ENCODE measurements at places on chromosomes 16 and 17.
A peak's percentile ranks its signal among the peaks of the same experiment; 100 is the strongest.

DNA sequence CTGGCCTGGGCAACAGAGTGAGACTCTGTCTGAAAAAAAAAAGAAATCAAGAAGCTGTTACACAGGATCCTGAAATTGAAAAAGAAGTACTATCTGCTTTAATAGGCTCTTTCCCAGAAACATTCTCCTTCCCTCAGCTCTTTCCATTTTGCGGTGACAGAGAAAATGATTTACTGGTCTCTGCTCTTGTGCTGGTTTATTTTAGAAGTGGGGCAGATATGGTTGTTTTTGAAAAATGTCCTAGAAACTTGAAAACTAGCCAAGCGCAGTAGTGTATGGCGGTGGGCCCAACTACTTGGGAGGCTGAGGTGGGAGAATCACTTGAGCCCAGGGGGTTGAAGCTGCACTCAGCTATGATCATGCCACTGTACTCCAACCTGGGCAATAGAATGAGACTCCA is 28.8 kb upstream of the TANGO6 start:
- no peak for DNase-seq

DNA sequence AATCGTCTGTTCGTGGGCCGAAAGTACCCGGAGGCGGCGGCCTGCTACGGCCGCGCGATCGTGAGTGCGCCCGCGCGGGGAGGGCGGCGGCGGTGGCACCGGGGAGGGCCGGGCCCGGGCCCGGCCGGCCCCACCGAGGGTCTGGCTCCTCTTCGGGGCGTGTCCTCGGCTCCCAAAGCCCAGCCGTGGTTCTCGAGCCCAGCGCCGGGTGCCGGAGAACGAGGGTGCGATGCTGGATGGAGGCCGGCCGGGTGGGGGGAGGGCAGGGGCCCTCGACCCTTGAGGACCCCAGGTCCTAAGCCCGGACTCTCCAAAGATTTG is 375 bp downstream of the STUB1 start:
- no peak for DNase-seq

- DNase-seq = no peak
These were observed 13.9 kb downstream of the KIFC3 start for GRCh38 chr16:57788252-57788841.

DNA sequence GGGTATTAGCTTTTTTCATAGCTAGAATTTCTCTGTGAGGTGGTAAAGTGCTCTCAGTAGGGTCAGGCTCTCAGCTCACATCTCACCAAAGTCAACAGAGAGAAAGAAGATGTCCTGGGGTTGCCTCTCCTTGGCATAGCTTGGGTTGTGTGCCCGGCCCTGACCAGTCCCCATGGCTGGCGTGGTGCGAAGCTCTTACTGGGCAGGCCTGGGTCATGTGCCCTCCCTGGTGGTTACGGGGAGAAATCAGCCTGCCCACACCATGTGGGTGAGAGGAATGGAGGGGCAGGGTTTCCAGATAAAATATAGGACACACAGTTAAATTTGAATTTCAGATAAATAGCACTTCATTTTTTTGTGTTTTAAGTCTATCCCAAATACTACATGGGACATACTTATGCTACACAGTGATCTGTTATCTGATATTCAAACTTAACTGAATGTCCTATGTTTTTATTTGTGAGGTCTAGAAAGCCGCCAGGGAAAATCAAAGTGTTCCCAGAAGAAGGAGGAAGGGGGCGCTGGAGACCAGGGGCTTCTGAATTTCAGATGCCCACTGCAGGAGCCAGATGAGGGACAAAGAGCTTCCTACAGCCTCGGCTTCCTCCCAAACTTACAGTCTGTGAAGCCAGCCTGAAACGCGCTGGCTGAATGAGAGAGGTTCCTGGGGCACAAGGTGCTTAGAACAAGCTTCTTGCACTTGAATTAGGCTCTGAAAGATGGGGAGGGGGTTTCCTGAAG is 45.4 kb downstream of the NKD1 start:
- DNase-seq = no peak

DNA sequence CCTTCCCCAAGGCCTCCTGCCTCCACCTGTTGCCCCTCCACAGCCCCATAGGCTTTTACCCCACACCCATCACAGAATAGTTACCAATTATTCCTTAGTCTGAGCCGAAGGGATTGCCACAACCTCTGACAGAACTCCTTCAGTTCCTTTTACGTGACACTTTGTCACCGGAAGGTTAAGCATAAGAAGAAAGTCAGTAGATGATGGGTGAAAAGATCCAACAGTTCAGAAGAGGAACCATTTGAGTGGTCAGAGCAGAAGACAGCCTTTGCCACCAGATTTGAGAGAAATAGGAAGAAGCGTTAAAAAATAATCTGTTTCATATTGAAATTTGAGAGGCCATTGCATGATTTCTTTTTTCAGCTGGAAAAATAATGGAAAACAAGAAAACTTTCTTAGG is 1.2 kb downstream of the SRR start:
- DNase-seq = no peak

GRCh38 chr16:75317532-75317931 is 66.1 kb upstream of the BCAR1 start:
- DNase-seq = no peak

DNA sequence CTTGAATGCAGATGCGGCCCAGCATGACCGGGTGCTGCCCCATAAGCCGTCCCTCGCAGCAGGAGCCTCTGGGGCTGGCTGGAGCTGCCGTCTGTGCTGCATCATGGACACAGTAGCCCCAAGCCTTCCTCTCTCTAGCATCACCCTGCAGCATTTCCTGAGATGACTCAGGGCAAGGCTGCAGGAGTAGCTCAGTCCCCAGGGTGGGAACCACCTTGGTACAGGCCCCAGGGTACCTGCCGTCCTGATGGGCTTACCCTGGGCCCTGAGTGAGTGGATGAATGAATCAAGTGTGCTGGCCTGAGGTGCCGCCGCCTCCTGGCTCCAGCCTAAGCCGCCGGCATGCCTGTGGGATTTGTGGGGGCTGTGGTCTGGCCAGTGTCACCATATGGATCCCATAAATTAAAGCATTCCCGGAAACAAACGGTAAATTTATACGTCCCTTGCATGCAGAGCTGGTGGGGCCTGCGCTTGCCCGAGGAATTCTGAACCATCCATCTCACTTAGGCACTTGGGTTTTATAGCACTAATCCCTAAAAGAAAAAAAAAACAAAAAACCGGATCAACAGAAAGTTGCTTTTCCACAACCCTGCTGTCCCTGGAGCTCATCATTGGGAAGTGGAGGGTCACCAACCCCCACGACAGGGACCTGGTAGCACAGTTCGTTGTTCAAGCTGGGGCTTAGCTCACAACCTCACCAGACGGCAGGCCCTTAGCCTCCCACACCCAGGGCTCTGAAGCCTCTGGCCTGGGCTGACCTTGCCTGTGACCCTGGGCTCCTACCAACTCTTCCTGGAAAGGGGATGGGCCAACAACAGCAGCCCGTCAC is 242.6 kb upstream of the CIBAR2 start:
- DNase-seq = peak; percentile 57

- no peak for DNase-seq
These were observed 2.8 kb downstream of the WDR81 start for GRCh38 chr17:1727258-1727789.

DNA sequence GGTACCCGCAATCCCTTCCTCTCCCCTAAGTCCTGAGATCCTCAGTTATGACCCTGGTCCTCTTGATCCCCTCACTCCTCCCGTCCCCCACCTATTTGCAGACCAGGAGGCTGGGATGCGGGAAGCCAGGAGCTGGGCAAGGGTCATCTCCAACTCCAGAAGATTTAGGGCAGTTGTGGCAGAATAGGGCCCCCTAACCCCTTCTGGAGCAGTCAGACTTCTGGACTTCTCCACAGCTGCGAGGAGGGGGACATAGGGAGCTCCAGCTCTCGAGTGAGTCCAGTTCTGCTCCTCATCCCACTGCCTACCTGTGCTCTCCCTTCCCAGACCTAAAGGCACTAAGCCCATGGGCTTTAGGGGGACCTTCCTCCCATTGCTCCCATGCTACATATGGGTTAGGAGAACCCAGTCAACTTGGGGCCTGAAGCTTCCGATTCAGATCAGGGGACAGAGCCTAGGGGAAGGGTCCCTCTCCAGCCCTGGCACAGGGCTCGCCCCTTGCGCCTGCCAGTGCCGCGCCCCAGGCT is 1.3 kb downstream of the WNK4 start:
- DNase-seq = no peak

DNA sequence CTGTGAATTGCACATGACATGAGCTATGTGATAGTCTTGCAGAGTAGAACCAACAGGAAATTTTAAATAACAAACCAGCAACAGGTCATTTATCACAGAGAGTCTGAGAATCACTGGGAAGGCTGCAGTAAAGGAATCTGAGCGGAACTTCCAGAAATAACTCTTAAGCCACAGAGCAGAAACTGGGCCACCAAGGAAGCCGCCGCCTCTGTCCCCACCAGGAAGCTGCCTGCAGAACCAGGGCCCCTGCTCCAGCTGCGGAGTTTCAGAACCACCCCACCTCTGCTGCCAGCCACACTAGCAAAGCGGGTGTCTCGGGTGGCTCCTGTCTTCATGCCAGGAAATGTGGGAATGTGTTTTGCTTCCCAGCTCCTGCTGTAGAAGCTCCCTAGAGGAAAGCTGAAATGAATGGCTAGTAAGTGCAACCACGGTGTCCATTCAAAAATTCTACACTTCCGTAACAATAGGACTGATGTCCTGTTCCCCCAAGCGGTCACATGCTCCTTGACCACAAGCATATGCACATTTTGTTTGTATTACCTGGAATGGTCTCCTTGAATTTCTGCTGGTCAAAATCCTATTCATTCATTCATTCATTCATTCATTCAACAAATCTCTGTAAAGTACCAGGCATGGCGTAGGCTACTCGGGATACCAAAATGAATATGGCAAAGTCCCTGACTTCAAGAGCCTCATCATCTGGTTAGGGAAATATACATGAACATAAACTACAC is 7.7 kb upstream of the ITPRIPL2 start:
- no peak for DNase-seq

DNA sequence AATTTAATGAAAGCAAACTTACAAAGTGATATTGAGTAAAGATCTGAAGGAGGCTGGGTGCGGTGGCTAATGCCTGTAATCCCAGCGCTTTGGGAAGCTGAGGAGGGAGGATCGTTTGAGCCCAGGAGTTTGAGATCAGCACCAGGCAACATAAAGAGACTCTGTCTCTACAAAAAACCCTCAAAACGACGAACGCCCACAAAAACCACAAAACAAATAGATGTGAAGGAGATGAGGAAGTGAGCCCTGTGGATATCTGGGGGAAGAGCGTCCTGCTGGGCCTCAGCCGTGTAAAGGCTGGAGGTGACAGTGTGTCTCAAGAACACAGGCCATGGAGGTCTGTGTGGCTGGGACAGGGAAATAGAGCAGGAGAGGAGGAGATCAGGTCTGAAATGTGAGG is 68.8 kb downstream of the ITFG1 start:
- peak; percentile 58 for DNase-seq

DNA sequence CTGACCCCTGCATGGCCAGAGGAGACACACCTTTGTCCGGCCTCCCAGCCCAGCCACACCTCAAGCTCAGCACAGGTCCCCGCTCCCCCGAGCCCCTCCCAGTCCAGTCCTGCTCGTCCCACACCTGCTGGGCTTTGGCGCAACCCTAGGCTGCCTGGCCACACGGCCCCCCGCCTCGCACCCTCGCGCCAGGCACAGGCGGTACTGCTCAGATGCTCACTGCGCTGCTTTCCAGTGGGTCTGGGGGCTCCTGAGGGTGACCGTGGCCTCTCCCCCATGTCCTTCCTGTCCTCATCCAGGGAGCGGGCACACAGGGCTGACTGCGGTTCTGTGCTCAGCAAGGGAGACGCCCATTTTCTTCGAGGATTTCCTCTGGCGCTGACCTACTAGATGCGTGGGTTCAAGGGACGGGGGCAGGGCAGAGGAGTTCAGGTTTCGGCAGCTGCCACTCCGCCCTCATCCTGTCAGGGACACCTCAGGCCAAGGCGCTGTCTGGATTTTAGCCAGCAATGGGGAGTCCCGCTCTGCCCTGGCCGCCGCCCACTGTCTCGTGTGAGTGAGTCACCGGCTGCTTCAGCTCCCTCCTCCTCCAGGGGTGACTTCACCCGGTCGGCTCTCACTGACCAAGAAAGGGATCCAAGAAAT is 118.0 kb upstream of the ZNF469 start:
- DNase-seq = peak; percentile 94

DNA sequence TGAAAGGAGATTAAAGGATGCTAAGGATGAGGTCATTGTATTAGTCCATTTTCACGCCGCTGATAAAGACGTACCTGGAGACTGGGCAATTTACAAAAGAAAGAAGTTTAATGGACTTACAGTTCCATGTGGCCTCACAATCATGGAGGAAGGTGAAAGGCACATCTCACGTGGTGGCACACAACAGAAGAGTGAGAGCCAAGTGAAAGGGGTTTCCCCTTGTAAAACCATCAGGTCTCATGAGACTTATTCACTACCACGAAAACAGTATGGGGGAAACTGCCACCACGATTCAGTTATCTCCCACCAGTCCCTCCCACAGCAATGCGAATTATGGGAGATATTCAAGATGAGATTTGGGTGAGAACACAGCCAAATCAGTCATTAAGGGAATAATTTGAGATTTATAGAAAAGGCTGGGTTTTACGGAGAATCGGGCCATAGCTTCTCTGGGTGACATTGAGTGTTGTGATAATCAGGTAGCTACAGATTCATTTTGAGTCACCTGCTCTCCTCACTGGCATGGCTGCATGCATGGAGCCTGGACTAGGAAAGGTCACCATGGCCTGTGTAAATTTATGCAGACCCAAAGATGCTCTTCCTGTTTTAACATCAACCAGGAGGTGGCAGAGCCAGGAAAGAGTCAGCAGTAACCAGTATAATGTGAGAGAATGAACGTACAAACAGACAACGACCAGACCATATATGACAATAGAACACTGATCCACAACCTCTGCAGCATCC is 40.5 kb upstream of the DYNLRB2 start:
- DNase-seq = no peak

GRCh38 chr16:1963806-1964505 is 670 bp downstream of the RPS2 start:
- DNase-seq = no peak

- DNase-seq = no peak
These were observed 2.2 kb upstream of the KRTAP4-1 start for GRCh38 chr17:41186872-41187271.

GRCh38 chr16:19033761-19034160 is 33.7 kb upstream of the COQ7 start:
- DNase-seq = no peak

DNA sequence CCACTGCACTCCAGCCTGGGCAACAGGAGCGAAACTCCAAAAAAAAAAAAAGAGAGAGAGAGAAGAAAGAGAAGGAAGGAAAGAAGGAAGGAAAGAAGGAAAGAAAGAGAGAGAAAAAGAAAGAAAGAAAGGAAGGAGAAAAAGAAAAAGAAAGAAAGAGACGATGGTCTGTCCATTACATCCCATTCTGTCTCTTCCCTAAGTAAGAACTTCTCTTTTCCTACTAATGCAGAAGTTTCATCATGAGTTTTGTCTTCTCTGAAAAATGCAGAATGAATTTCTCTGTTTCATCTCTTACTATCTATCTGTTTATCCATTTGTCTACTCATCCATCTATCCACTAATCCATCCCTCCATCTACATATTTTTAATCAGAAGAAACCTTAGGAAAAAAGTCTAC is 94.9 kb upstream of the MED13 start:
- DNase-seq = no peak

GRCh38 chr16:16015849-16016248 is 66.4 kb downstream of the ABCC1 start:
- no peak for DNase-seq

GRCh38 chr16:82317411-82318167 is 147.6 kb upstream of the MPHOSPH6 start:
- peak; percentile 1 for DNase-seq

- DNase-seq = no peak
These were observed 37.8 kb downstream of the PTRH2 start for GRCh38 chr17:59669411-59669810.
